ENCODE measurements at places on chromosomes 4 and X.
A peak's percentile ranks its signal among the peaks of the same experiment; 100 is the strongest.

DNA sequence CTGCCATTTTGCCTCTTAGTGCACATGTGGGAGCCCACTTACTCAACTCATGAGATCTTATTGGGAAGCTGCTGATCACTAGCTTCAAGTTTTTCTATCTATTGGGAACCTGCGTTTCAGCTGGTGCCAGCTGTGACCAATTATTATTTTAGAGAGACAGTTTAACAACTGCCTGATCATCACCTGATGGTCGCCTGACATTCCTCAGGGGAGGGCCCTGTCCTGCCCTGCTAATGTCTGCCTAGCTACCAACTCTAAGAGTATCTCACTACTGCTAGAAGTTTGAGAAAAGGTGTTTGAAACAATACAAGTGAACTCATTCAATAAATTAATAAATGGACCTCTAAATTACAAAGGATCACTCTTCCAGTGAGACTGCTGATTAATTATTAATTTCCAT, 95.5 kb downstream of the PCDH7 start:
- DNase-seq: no peak

DNA sequence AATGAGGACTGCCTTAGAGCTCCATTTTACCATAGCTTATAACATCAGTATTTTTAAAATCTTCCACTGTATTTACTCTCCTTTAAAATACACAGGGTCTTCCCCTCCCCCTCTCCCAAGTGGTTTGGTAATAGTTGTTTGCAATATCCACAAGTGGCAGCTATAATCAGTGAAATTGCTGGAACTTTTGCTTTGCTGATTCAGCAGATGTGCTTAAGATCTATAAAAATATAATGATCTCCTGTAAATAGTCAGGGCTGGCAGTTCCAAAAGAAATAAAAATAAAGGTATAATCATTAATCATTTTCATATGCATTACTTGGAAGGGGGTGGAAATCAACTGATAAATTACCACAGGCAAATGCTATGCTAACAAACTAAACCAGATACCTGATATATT, 345.2 kb downstream of the KLHL13 start:
- DNase-seq: no peak

DNA sequence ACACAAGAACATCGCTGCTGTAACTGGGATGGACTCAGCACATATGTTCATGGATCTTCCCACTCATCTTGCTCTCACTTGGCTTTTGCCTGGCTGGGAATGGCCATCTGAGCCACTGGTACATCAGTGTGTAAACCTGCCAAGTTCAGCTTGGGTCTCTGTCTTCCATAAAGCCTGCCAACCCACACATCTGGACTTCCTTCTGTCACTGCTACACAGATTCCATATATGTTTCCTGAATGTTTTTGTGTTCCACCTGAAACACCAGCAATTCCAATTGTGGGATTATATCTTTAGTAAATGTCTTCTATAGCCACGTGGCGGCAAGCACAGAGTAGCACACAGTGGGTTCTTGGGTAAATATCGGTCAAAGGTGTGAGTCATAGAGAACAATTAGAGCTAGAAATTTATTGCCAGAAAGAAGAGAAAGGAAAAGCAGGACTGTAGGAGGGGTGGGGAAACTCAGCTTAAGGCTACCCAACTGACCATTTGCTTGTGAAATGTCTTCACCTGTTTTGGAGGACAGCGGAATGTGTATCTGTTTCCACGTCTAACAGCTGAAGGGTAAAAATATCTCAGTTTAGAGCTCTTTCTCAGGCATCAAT, 125.9 kb downstream of the MFAP3L start:
- DNase-seq: no peak

DNA sequence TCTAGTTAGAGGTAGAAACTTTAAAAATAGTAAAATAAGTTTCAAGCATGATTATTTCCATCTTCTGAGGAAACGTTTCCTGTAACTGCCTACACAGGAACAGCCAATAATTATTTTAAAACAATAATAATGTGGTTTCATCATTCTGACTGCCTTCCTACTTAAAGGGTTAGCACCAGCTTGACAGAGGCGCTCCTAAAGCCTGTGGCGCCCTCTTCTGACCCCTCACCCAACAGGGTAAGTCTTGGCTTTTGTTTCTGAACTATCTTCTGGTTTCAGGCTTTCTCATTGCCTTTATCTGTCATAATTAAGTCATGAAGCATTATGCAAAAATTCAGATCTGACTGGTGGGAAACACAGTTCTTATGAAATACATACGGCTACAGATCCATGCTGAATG, 96.7 kb downstream of the ITM2A start:
- peak; percentile 65 for DNase-seq

DNA sequence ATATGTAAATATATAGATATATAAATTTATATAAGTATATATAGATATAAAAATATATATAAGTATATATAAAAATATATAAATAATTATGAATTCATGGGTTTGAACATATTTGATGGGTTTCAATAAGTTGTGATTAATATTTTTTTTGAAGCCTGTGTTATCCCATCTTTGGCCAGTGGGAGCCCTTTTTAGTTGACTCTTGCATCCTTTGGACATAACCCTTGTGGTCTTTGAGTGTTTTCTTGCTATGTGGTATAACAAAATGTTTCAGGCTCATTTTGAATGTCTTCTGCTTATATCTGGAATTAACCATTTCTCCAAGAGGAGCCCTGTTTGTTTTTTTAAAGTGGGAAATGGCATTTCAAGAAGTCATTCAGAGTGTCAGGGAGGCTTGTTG, 15.2 kb downstream of the SNX25 start:
- DNase-seq: no peak

GRCh38 chr4:170001745-170002267, 24.4 kb downstream of the MFAP3L start:
- no peak for DNase-seq

DNA sequence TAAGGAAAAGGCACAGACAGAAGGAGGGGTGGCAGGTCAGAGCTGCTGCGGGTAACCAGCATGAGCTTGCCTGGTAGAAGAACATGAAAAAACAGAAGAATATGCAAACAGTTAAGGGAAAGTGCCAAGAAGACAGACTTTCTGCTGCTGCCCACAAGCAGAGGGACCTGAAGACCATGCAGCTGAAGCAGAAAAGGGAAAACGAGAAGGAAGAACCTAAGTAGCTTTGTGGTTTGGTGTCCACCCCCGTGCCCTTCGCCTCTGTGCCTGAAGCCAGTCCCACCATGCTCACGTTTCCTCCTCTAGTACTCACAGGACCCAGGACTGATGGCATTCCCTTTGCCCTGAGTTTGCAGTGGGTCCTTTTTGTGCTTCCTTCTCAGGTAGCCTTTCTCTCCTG, 62.8 kb downstream of the UBA6 start:
- peak; percentile 10 for DNase-seq

- no peak for DNase-seq
Measured at GRCh38 chr4:182531555-182532162, 288.5 kb downstream of the TENM3 start.

DNA sequence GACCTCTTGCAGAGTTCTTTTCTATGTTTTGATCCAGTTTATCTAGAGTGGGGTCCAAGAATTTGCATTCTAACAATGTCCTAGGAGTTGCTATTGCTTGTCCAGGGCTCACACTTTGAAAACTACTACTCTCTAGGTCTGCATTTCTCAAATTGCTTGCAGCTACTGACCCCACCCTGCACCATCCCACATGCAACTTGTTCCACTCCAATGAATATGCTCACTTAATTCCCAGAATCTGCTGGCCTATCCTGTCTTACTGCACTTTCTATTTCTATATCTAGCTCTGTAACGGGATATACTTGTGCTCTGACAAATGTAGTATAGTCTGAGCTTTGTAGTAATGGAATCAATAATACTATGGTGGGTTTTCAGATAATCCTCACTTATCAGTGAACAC, 570.3 kb downstream of the IQCM start:
- DNase-seq: no peak

DNA sequence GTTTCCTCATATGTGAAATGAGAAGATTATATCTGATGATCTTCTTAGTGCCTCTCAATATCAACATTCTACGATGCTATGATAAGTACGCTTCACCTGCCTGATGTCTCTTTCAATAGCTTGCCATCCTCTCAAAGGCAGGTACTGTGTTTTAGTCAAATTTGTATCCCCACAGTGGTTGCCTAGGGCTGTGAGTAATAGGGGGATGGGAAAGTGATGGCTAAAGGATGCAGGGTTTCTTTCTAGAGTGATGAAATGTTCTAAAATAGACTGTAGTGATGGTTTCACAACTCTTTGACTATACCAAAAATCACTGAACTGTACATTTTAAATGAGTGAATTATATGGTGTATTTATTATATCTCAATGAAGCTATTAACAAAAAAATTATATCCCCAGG, 142.8 kb downstream of the HS6ST2 start:
- no peak for DNase-seq

GRCh38 chrX:72526534-72527508, 45.8 kb downstream of the HDAC8 start:
- peak; percentile 1 for DNase-seq

GRCh38 chrX:102744307-102744706, 23.8 kb downstream of the GPRASP3 start:
- no peak for DNase-seq

GRCh38 chr4:120683897-120684540, 238.5 kb downstream of the PRDM5 start:
- DNase-seq: no peak

- DNase-seq: peak; percentile 52
Measured at GRCh38 chrX:70592091-70592490, 147.5 kb downstream of the DLG3 start.

GRCh38 chr4:81906905-81907304, 435.2 kb upstream of the RASGEF1B start:
- DNase-seq: no peak

DNA sequence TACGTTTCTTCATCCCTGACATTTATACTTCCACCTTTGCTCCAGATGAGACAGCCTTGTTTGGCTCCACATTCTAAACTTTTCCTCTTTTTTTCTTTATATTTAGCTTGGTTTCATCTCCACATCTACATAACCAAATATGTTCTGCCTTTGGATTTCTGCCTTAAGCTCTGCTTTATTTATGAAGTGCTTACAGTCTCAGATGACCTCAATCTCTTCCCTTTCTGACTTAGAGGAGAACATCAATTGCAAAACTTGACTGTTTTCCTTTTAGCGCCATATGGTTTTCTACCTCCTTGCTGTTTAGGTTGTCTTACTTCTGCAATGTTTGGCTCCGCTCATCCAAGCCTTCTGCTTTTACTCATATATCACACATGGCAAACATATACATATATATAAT, 7.5 kb downstream of the ASB5 start:
- DNase-seq: no peak

- DNase-seq: no peak
Measured at GRCh38 chr4:19030048-19030447, 1008.5 kb upstream of the LCORL start.

GRCh38 chrX:53186351-53186750, 38.7 kb downstream of the KDM5C start:
- DNase-seq: no peak

- DNase-seq: peak; percentile 78
Measured at GRCh38 chrX:103687073-103687695, 685 bp upstream of the MORF4L2 start.

DNA sequence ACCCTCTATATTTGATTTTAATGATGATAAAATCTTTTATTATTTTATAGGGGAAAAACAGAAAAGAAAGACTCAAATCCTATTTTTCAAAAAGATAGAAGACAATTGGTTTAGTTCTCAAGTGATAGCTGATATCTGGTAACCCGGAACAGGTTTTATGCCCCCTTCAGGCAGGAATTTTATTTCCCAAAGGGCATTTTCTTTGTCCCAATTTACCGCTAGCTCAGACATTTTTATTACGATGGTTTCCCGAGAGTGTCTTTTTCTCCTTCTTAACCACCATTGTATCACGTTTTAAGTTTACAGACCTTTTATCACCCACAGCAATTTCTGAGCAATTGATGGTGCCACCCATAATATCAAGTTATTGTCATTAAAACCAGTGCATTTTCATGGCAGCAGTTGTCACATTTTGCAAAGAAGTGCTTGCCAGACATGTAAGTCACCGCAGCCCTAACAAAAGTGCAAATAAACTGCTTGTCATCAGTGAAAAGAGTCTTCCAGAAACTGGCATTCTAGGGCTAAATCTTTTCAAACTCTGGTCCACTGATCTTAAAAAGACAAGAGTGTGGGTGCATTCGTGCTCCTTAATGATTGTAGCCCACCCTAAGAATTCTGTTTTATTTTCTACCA, 204.8 kb upstream of the VCX start:
- DNase-seq: no peak

GRCh38 chr4:87734936-87735335, 64.4 kb upstream of the IBSP start:
- DNase-seq: no peak

- DNase-seq: no peak
Measured at GRCh38 chr4:129146639-129147038, 50.7 kb downstream of the C4orf33 start.

GRCh38 chr4:6964858-6965257, 55.2 kb downstream of the TBC1D14 start:
- DNase-seq: peak; percentile 34

DNA sequence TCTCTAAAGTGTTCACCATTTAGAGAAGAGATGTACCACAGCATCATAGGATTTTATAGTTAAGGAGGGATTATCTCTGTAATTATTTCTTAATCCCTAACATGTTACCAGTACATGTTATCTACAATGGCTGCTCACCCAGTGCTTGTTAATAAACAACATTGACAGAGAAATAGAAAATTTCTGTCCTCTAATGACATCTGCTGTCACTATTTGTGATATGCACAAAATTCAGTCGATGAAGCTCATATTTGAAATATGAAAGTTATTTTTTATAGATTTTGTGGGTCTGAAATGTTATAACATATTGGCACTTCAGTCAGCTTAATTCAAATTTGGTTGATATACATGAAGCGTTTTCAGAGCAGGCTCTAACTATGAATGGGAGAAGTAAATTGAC, 48.8 kb upstream of the GRXCR1 start:
- no peak for DNase-seq

DNA sequence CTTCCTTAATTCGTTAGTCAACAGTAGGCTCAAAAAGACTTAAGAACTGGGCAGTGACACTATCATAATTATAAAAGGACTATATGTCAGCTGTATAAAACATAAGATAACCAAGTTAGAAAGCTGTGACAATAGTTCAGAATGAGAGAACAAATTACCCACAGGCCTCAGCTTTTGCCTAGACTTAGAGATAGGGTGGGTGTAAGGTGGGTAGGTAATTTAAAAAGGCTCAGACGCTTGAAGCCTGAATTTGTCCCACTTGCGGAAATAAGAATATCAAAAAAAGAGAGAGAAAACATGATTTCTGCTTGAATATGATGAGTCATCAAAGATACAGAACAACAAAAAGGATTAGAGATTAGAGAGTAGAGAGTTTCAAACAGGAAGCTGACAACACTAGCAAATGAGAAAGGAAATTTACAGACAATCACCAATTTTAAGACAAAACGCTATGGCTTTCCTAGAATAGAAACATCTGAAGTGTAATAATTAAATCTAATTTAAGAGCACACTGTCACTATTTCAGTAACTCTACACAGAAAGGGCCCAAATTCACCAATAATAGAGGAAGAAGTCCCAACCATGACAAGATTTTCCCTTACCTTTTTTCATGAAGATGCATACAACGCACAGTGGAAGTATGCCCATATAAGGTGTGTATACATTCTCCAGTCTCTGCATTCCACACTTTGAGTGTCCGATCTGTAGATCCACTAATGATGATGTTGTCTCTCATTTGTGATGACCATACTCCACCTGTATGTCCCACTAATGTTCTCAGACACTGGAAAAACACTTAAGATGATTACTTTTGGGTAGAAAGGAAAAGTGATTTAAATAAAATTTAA, 208.1 kb downstream of the FBXW7 start:
- DNase-seq: no peak

GRCh38 chr4:10106421-10107039, 10.1 kb downstream of the WDR1 start:
- peak; percentile 93 for DNase-seq

- no peak for DNase-seq
Measured at GRCh38 chr4:138736362-138736761, 279.2 kb upstream of the NOCT start.

All from inflammatory macrophage treated with lipopolysaccharide for 4 hours (primary cell).